ENCODE measurements at places on chromosomes 3 and 15. TPM values are rescaled to one million over a fixed set of nuclear protein-coding genes. Genes with fewer than 3 reads are reported as not detected.

The TNFSF10 gene
- total RNA-seq: 0.12 TPM

The LINGO1 gene
- 0.14 TPM for total RNA-seq

GRCh38 chr3:3799173-3800079 is at the start of gene LRRN1:
Gene LRRN1, plus strand, starts transcription at chr3:3799431. Its CDS starts 45,211 bp downstream, at chr3:3844642.
- DNase-seq: no peak

The PRSS50 gene
- total RNA-seq: not detected

- DNase-seq: no peak
Observed at GRCh38 chr3:106167728-106168127, 298.9 kb upstream of the CBLB start.

DNA sequence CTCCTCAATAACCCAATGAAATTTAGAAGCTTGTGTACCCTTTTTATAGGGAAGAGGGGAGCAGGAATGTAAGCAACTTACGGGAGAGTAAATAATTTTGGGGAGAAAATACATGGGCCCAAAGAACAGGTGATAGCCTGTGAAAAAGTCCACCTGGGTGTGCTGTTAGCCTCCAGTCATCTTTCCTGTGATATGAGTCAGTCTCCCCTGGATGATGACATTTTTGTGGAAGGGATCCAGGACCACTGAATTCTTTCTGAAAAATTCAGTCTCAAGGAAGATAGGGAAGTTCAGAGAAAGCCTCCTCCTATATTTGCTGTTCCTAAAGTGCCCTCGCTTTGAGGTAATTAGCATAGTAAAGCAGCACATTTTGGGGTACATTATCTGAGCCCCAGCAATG is 149.8 kb downstream of the SQOR start:
- DNase-seq: no peak

DNA sequence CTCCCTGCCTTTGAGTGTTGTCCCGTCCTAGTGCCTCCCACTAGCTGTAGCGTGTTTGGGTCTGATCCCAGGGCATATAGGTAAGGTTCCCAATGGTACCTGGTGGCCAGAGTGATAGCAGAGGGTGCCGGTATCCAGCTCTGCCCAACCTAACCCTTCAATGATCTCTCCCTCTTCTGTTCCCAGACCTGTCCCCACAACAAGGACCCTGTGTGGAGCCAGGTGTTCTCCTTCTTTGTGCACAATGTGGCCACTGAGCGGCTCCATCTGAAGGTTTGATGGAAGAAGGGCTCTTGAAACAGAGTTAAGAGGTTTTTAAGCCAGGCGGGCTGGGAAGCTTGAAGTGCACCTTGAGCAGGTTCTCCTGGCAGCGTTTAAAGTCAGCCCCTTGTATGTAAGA is 35.5 kb downstream of the ESYT3 start:
- no peak for DNase-seq

The SCAMP2 gene
- total RNA-seq: 27.6 TPM

The MKRN2 gene
- total RNA-seq: 27.0 TPM

The NEDD4 gene
- total RNA-seq: 40.2 TPM

- no peak for DNase-seq
Observed at GRCh38 chr3:139930211-139930610, 4.8 kb upstream of the CLSTN2 start.

The THAP10 gene
- 5.6 TPM for total RNA-seq

DNA sequence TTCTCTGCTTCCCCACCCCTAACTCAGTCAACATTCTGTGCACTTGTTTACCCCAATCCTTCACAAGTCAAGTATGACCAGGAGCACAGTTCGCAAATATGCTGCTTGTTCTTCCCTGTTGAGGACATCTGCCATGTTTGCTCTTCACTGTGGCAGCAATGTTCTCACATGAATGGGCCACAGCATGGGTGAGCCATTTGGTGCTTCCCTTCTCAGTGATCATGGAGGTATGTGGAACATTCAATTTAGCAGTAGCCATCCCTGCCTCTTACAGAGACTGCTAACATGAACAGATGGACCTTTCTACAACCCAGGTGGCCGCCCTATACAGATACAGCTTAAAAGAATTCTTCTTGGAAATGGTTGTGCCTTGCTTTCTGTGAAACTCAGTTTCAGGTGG is 660.1 kb upstream of the SGO1 start:
- no peak for DNase-seq

DNA sequence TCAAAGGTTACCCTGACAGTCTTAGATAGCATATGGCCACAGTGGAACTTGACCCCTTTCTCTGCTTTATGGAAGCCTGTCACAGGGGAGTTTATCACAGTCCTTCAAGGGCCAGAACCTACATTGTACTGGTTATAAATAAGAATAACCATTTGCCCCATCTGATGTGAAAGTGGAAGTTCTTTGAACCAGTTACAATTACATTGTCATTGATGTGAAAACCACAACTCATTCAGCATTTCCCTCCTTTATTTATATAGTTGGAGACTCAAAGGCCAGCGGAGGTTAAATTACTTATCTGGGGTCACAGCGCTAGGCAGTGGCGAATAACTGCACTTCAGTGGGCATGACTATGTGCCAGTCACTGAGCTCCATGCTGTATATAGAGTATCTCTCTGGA is 60.5 kb upstream of the TBC1D5 start:
- no peak for DNase-seq

DNA sequence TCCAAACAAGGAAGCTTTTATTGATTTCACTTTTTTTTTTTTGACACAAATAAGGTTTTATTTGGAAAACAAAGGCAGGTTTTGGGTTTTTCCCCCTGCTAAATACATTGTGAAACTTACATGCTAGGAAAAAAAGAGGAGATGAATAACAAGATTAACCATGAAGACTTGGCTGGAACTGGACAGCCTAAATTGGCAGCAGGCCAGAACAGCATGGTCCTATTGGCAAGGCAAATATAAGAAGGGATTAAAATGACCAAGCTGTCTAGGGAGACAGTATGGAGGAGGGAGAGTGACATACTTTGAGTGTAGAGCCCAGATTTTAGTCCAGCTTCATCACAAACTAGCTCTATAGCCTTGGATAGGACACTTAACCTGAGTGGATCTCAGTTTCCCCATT is 63.9 kb upstream of the BBX start:
- no peak for DNase-seq

DNA sequence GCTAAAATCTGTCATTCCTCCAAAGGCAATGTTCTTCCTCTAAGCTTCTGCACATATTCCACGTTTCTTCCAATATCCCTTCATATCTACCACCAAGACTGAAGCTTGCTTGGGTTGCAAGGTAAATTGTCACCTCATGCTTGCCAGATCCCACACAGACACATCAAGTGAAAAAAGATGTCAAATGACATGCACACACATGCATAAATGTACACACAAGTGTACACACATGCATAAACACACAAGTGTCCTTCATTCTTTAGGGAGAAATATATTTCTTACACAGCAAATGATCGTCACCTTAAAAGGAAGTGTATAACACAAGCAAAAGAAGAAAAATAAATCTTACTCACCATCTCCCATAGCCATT is 59.4 kb downstream of the CLASP2 start:
- no peak for DNase-seq

The SCG5 gene
- not detected for total RNA-seq

GRCh38 chr3:100009276-100010086 is 104.8 kb downstream of the FILIP1L start:
- DNase-seq: no peak

GRCh38 chr3:69236812-69237707 is 114.7 kb upstream of the LMOD3 start:
- DNase-seq: no peak

- no peak for DNase-seq
Observed at GRCh38 chr3:53155760-53156159, 5.2 kb upstream of the PRKCD start.

GRCh38 chr3:150035301-150035779 is 64.6 kb upstream of the PFN2 start:
- DNase-seq: no peak

DNA sequence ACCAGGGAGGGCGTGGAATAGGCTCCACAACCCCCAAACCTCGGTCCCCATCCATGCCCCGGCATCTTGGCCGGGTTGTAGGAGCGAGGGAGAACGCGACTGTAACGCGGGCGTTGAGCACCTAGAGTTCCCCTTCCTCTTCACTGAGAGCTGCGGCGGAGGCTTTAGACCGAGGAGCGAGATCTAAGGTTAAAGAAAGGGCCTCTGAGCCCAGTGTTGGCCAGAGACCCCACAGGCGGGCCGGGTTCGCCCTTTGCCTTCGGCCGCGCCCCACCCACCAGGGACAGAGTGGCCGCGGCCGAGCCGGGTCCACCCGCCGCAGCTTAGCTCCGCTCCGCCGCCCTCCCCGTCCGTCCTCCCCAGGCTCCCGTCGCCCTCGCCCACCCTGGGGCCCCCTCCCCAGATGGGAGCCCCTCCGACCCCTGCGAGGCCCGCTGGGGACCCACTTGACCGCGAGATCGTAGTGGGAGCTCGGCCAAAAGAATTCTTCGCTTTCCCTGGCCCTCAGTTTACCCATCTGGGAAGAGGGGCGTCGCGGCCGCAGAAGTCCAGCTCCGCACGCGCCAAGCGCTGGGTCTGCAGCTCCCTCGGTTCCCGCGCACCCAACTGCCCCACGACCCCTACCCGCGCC is 425 bp downstream of the ANPEP start:
- no peak for DNase-seq

The ATP13A4 gene
- total RNA-seq: not detected

GRCh38 chr15:34847598-34847997 is 52.2 kb upstream of the ACTC1 start:
- no peak for DNase-seq

DNA sequence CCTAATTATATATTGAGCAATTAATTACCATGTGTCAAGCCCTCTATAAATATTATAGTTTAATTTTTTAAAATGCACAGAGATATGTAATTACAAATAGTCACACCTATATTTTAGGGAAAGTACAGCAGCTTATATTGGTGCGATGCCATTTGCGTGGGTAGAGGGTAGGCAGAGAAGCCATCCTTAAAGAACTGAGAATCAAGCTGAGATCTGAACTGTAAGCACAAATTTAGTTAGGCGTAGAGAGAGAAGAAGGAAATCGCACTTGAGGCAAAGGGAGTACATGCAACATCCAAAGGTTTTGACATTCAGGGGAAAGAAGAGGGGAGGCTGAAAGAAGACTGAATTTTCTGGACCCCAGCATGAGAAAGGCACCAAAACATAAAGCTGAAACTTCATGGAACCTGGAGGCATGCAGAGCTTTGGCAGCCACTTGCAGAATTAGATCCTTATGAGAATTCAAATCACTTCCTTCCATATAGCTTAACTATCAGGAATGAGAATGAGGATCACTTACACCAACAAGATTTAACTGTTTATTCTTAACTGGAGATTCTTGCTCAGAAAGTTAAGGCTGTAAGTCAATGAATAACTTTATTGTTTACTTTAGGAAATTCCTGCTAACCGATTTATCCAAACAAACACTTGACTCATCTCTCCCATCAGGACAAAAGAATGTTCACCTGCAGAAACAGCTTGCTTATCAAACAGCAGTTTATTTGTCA is 114.3 kb downstream of the TGFBR2 start:
- peak; percentile 48 for DNase-seq

The SHC4 gene
- total RNA-seq: 10.9 TPM

DNA sequence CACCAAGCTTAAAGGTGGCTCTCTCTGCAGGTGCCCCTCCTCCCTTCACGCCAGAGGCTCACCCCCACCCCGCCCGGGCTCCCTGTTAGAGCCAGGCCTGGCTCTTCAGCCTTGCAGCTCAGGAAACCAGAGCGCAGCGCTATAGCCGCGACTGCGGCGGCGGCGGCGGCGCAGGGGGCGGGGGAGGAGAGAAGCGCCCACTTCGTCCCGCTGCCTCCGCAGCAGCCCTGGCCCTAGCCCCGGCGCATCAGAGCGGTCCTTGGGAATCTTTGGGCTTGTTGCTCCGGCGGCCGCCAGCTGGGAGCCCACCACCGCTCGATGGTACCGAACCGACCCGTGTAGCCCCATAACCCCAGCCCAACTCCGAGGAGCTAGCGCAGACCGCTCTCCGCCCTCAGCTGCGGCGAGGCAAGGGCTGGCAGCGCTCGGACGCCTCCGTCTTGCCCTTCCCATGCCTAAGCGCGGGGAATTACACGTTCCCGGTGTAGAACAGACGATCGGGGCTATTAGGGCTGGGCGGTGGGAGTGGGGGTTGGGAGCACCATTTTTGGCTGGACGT is 1.2 kb downstream of the RASGRF1 start:
- DNase-seq: no peak

The ARNT2 gene
- 0.78 TPM for total RNA-seq

The NR2E3 gene
- 0.37 TPM for total RNA-seq
